ENCODE measurements at places on chromosomes 3 and 15. TPM values are rescaled to one million over a fixed set of nuclear protein-coding genes. Genes with fewer than 3 reads are reported as not detected.

UACA gene
- total RNA-seq, result 0.53 TPM

SLC22A14 gene
- total RNA-seq, result not detected

MUC13 gene
- not detected for total RNA-seq

SLC28A1 gene
- total RNA-seq, result not detected

PLS1 gene
- 4.1 TPM for total RNA-seq

CD96 gene
- 69.1 TPM for total RNA-seq

HRG gene
- total RNA-seq, result not detected

Data from CD8-positive, alpha-beta memory T cell (primary cell).